Stimulated activated CD8-positive, alpha-beta memory T cell treated with anti-CD3 and anti-CD28 coated beads, Interleukin-2, amount 100 ng/mL, for 1 hour (primary cell): ENCODE measurements at places on chromosomes 12 and 14.

DNA sequence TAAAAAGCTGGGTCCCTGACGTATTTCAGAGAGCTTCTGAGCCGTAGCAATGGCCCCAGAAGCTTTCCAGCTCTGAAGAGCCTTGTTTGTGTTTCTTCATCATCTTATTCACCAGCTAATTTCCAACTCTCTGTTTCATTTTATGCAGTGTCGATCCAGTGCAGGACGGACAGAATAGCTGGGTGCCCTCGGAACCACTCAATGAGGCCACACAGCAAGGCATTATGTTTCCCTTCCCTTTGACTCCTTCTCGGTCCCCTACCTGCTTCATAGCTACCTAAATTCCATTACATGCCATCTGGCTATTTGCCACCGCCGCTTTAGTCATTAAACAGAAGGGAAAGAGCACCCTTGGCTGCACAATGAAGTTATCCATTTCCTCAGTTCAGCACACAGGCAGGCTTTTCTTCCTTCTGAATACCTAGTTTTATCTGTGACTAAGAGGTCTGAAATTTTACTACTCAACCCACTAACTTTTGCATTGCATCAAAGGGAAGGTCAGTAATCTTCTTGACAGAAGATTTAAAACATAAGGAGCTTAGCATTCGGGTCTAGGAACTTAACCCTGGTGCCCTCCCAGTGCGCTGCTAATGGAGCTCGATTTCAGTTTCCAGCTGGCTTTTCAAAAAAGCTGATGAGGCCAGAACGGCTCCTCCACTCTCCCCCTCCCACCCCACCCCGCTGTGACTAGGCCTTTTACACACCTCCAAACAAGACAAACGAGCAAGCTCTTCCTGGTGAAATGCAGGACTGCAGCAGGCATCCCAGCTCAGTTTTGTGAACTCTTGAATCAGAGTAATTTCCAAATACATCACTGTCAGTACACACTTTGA lies 176.8 kb downstream of the GXYLT1 start:
- no peak for DNase-seq

GRCh38 chr12:89863493-89863938 lies 154.9 kb upstream of the ATP2B1 start:
- DNase-seq, result no peak

GRCh38 chr14:25006961-25007795 lies 42.8 kb downstream of the STXBP6 start:
- no peak for DNase-seq

- DNase-seq, result no peak
Observed at GRCh38 chr12:112962561-112962960, 15.8 kb upstream of the OAS2 start.

DNA sequence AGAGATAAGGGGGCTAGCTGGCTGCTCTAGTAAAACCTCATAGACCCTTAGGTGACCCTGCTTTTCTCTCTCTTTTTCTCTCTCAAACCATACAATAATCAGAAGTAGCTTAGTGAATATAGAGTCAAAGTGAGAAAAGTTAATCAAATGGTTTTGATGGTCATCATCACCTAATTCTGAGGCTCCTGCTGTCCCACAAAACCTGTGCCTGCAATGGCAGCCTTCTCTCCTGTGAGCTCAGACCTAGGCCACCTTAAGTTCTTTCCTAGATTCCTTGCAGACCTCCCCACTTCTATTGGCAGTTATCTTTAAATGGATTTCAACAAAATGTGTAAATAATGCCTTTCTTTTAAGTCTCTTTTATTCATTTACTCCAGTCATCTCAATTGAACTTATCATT lies 1.5 kb upstream of the RPAP3 start:
- no peak for DNase-seq

- no peak for DNase-seq
Observed at GRCh38 chr12:53251477-53252348, 16.4 kb upstream of the ESPL1 start.

- DNase-seq, result no peak
Observed at GRCh38 chr12:108305520-108305919, 33.6 kb downstream of the CMKLR1 start.

GRCh38 chr14:95311752-95312151 lies 8.0 kb downstream of the CLMN start:
- no peak for DNase-seq

GRCh38 chr12:53664191-53664590 lies 11.7 kb downstream of the ATP5MC2 start:
- no peak for DNase-seq

- no peak for DNase-seq
Observed at GRCh38 chr12:19382563-19382962, 56.7 kb upstream of the AEBP2 start.

DNA sequence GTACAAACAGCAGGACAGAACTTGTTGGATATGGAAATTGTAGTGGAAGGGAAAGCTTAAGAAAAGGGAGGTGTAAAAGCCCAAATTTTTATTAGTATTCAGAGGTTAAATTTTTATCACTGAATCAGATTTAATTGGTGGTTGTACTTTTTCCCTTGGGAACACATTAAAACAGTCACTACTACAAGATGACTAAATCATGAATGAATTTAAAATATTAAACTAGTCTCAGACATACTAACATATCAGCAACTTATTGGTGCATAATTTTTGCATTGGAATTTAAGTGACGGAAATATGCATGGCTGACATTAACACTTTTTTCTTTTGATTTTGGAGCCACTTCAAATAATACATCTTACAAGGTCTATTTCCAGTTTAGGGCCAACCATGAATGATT lies 27.6 kb downstream of the SAMD4A start:
- no peak for DNase-seq

- DNase-seq, result no peak
Observed at GRCh38 chr12:3196488-3196887, 119.3 kb downstream of the TSPAN9 start.

GRCh38 chr14:102264775-102265174 lies 40.2 kb downstream of the MOK start:
- no peak for DNase-seq

DNA sequence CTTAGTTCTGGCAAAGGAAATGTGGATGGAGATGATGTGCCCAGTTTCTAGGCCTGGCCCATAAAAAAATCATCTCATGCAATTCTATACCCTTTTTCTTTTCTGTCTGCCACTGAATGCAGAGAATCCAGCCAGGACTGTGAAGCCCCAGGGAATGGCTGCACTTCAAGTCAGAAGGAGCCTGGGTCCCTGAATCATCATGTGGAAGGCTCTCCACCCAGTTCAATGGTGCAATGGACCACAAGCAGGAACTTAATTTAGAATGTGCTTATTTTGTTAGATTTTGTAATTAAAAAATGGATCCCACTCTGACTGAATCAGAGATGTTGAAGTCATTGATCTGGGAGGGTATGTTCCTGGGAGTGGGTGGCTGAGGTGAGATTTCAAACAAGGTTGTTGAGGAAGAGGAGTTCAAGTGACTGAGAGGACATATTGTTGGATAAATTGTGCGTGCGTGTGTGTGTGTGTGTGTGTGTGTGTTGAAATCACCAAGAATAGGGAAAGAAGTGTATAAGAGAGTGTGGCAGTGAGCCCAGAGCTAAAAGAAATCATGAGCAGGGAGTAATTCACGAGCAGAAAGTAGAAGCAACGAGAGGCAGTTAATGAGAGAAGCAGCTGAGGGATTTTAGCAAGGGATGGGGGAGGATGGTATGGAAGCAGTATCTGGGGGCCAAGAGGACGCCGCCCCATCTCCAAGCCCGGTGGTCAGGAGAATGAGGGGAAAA lies 125.4 kb downstream of the TMX1 start:
- DNase-seq, result no peak

DNA sequence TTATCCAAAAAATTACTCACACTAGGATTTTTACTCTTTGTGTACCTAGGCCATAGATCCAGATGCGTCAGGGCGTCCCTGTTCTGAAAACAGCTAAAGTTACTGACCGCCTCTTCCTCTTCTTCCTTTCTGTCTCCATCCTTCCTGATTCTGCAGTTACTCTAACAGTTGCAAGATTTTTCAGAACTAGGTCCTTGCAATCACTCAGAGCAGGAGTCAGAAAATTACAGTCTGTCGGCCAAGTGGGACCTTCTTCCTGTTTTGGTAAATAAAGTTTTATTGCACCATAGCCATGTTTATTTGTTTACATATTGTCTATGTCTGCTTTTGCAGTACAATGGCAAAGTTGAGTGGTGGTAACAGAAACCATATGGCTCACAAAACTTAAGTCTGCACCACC lies 25.6 kb upstream of the FGF6 start:
- DNase-seq, result no peak

GRCh38 chr14:61510736-61511557 lies 184.4 kb upstream of the HIF1A start:
- DNase-seq, result no peak

DNA sequence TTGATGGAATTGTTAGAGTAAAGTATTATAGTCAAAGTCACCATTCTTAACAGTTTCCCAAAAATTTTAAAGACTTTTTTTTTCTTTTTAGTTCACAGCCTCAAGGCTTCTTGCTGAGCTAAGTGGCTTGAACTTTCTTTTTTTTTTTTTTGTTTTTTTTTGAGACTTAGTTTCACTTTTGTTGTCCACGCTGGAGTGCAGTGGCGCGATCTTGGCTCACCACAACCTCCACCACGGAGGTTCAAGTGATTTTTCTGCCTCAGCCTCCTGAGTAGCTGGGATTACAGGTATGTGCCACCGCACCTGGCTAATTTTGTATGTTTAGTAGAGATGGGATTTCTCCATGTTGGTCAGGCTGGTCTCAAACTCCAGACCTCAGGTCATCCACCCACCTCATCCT lies 92.8 kb downstream of the SETD3 start:
- no peak for DNase-seq

GRCh38 chr14:76997257-76997970 lies 31.1 kb downstream of the IRF2BPL start:
- DNase-seq, result no peak

GRCh38 chr12:132940071-132940719 lies 15.9 kb downstream of the ZNF605 start:
- no peak for DNase-seq

DNA sequence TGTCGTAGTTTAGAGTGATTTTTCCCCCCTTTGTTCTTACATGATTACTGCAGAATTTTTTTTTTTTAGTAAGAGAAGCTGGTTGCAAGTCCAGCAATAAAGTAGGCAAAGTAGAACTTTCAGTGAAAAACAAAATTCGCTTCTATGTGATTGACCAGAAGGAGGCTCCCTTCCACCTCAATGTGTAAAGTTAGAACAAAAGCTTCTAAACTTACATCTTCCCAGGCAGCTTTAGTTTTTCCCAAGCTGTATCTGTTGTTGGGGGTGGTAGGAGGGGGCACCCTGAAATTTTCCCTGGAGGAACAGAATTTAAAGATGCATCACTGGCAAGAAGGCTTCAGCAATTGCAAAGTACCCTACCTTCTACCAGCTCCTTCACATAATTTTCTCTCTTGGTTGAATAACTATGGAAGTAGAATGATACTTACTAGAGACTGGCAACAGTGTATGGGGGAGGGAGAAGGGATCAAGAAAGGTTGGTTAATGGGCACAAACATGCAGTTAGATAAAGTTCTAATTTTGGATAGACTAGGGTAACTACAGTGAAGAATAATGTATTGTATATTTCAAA lies 87.3 kb upstream of the E2F7 start:
- DNase-seq, result no peak

DNA sequence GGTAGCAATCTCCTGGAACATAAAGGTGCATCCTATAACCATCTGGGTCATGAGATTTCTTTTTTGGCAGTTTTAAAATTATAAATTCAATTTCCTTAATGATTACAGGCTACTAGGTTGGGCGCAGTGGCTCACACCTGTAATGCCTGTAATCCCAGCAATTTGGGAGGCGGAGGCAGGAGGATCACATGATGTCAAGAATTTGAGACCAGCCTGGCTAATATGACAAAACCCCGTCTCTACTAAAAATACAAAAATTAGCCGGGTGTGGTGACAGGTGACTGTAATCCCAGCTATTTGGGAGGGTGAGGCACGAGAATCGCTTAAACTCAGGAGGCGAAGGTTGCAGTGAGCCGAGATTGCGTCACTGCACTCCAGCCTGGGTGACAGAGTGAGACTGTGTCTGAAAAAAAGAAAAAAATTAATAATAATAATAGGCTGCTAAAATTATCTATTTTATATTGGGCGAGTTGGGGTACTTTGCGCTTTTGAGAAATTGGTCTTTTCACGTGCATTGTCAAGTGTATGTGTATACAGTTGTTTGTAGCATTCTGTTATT lies 17.2 kb upstream of the ARF6 start:
- DNase-seq, result no peak

GRCh38 chr12:87302126-87302745 lies 727.0 kb downstream of the C12orf50 start:
- DNase-seq, result no peak

DNA sequence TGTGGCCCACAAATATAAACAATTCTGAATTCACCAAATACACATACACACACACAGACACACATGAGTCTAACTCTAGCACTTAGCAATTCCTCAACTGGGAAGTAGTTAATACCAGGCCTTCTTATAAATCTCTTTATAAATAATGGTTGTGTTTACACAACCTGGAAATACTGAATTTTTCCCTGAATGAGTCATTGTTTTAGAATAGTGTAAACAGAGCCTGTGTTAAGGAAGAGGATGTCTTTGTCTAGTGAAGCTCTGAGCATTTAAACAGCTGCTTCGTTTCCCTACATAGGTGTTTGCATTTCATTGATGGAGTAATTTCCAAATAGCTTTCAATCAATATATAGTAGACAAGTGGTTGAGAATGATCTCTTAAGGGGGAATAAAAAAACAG lies 218.8 kb downstream of the BTG1 start:
- DNase-seq, result no peak

GRCh38 chr12:75783093-75783877 lies 248.3 kb downstream of the PHLDA1 start:
- DNase-seq, result no peak

DNA sequence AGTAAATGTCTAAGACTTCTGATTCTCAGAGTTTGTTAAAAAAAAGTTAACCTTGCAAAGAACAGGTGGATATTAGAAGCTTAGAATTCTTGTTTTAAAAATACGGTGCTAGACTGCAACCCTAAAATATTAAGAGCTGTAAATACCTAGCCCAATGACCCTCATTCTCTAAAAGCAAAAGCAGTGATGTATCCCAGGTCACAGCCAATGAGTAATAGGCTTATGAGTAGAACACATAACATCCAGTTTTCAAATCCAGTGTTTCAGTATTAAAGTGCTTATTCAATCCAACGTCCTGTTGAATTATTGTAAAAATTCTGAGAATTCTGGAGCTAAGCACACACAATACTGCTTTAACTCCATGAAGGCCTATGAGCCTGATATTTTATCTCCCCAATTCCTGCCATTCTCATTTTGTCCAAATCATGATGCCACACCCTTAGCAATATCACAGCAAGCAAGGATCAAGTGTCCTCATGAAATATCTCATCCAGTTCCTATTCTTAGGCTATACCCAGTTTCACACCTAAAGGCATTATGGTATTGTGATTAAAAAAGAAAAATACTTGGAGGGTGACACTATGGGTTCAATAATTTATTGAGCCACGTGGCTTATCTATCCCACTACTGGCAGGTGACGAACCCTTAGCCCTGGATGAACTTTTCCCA lies 15.3 kb upstream of the ARID4A start:
- no peak for DNase-seq
